ENCODE measurements at places on chromosomes 11 and 22.

DNA sequence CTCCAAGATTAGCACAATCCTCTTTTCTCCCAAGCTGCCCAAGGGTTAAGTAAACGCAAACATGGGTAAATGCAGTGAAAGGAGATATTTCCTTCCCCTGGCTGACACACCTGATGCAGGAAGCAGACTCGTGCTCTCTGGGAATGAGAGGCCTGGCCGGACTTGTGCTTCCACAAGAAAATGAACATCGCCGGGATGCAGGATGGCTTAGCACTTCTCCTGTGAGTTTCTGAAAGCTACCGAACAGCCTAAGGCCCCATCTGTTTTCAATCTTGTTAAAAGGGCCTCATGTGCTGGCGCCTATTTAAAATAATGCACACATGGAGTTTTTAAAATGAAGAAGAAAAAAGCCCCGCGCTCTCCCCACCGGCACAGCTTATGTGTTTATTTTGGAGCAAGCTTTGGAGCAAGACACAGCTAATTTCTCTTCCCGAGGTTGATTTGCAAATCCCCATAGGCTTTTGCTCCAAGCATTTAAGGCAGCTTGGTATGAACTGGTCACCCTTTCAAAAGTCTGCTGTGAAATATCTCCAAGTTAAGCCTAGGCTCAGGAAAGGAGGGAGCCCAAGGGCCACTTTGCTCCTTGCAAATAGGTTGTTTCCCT is 100.9 kb downstream of the SYN3 start:
- no peak for DNase-seq

DNA sequence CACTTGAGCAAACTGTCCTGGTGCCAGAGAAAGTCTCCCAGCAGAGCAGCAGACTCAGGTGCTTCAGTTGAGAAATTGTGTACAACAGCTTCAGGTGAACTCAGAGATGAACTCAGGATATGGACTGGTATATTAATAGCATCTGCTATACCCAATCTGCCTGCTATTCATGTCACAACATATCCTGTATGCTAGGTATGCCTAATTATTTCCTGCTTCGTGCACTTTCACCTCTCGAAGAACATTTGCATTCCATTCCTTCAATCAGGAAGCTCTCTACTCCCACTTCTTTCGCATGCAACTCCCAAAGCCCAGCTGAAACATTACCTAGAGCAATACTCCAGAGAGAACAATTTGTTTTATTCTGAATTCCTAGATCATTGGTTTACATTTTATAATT is 207.7 kb downstream of the KCNA4 start:
- DNase-seq = no peak

- no peak for DNase-seq
These were observed 6.0 kb downstream of the MPST start for GRCh38 chr22:37025500-37026070.

GRCh38 chr22:30930228-30930627 is 38.3 kb downstream of the MORC2 start:
- DNase-seq = no peak

DNA sequence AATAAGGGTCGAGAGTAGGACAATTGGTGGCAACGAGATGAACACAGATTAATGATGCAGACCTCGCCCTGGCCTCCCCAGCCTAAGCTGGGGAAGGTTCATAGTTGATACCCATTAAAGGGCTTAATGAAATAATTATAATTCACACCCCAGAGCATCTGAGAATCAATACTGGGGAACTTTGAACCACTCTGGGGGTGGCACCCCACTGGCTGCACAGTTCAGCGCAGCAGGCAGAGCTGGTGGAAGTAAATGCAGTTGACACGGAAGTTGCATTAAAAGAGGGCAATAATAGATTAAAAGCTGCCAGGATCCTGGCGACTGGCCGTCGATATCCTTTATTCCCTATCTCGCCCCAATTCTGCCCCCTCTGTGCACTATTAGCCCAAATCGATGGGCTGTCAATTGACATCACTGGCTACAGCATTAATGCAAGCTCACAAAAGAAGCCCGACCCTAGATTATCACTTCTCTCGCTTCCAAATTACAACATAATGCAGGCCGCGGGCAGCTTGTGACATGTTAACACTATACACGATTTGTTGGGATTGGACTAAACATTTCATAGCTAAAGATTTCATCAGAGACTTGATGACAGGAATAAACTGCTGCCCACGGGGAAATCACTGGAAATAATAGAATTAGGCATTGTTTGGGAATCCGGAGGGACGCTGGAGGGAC is 14.5 kb downstream of the HSPA8 start:
- DNase-seq = no peak

Data from stimulated activated CD4-positive, alpha-beta T cell treated with anti-CD3 and anti-CD28 coated beads, TNF-alpha, amount 100 ng/mL, for 48 hours (primary cell).